ENCODE measurements at places on chromosomes 5 and 9.
A peak's percentile ranks its signal among the peaks of the same experiment; 100 is the strongest.

DNA sequence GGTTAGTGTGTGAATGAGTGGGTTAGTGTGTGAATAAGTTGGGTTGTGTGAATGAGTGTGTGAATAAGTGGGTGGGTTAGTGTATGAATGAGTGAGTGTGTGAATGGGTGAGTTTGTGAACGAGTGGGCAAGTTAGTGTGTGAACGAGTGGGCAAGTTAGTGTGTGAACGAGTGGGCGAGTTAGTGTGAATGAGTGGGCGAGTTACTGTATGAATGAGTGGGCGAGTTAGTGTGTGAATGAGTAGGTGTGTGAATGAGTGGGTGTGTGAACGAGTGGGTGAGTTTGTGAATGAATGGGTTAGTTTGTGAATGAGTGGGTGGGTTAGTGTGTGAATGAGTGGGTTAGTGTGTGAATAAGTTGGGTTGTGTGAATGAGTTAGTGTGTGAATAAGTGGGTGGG lies 34.7 kb downstream of the NKD2 start:
- no peak for DNase-seq

GRCh38 chr9:101739311-101739710 lies 864 bp upstream of the GRIN3A start:
- no peak for DNase-seq

- no peak for DNase-seq
Observed at GRCh38 chr9:110799396-110799795, 130.8 kb downstream of the MUSK start.

DNA sequence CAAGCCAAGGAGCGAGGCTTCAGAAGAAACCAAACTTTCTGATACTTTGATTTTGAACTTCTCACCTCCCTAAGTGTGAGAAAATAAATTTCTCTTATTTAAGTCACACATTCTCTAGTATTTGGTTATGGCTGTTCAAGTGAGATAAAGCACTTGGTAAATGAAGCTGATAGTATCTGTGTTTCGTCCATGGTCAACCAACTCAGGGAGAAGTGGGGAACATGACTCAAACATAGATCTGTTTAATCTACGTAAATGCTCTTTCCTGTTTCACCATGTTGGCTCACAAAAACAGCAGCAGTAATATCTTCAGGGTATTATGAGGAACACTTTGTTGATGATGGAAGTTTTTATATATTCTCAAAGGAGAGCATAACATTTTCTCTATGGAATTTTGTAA lies 2167.2 kb upstream of the C9orf72 start:
- no peak for DNase-seq

- no peak for DNase-seq
Observed at GRCh38 chr5:113331209-113331551, 103.6 kb downstream of the TSSK1B start.

DNA sequence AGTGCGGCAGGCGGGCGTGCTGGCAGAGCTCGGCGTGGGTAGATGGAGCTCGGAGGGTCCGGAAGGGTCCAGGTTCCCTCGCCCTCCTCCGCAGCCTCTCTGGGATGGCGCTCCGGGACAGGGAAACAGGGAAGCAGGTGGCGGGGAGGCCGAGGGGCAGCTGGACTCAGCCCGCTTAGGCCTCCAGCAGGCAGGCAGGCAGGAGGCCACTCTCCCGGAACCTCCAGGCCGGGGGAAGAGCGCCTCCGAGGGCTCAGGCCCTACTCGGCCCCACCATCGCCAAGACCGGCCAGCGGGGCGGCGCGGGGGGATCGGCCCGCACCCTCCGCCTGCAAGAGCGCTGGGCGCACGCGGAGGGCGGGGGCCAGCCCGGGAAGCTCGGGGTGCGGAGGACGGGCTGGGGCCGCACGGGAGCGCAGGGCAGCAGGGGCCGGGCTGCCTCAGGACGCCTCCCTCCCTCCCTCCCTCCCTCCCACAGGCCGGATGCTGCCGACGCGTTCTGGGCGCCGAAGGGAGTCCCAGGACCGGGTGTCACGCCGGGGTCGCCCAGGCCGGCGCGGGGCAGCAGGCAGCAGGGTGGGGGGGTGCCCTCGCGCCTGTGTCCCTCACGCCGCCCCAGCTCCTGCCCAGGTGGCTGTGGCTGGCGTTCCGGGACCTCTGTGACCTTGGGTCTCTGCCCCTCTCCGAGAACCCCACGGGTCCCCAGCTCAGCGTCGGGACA lies 977 bp downstream of the MGAT4B start:
- no peak for DNase-seq

- DNase-seq = peak; percentile 65
Observed at GRCh38 chr5:132064738-132065331, 4.4 kb downstream of the IL3 start.

DNA sequence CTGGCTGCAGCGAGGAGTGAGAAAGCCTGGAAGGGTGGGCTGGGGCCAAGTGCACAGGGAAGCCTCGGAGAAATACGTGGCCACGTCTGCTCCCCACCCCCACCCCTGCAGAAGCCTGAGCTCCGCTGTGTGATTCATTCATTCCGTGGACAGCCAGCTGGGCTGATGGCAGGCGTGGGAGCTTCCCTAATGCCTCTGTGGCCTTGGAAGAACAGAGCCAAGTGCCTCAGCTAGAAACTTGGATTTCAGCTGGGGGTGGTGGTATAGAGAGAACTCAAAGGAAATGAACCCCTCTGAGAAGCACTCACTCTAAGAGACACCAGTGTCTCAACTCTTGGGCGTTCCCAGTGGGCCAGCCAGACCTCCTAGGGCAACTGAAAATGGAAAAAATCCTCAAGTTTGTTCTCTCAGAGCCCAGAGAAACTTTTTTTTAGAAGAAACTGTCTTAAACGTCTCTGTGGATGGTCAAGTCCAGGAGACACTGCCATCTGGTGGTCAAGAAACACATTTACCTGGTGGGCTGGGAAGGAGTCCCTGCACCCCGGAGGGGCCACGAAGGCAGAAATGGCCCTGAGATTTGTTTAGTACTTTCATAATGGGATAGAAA lies 18.0 kb downstream of the ATOX1 start:
- peak; percentile 7 for DNase-seq

- DNase-seq = no peak
Observed at GRCh38 chr9:75612205-75612604, 278.3 kb upstream of the PCSK5 start.

DNA sequence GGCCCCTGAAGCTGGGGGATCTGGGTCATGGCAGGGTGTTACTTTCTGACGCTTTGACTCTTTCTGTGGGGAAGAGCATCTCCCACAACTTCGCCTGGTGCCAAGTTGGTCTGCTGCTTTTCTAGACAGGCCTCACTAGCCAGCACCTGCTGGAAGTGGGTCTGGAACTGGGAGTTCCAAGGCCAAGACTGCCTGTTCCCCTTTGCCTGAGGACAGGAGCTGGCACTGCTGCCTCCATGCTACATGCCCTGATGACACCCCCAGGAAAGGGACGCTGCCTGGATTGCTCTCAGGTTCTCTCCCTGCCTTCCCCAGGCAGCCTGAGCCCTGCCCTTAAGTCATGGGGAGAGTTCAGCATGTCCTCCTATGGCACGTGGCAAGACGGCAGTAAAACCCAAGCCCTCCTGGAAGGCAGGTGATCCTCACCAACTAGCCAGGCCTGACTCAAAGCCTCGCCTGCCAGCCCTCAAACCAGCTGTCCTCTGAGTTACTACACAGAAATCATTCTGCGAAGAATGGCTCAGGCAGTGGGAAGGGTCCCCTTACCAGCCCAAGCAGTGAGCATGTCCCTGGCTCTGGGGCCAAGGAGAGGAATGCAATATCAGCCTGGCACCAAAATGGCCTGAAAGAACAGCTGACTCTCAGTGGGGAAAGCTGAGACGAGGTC lies 35.8 kb downstream of the SEC61B start:
- no peak for DNase-seq

DNA sequence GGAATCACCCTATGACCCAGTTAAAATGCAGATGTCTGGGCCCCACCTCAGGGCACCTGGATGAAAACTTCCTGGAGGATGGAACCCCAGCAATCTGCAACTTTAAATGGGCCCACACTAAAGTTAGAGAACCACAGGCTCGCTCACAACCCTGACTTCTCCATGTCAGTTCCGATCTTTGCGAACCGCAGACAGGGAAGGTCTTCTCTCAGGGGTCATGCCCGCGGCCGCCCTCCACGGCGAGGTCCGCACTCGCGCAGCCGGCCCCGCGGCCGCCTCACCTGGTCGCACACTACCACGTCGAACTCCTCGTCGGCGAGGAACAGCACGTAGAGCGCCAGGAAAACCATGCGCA lies 499 bp downstream of the ALG2 start:
- no peak for DNase-seq

DNA sequence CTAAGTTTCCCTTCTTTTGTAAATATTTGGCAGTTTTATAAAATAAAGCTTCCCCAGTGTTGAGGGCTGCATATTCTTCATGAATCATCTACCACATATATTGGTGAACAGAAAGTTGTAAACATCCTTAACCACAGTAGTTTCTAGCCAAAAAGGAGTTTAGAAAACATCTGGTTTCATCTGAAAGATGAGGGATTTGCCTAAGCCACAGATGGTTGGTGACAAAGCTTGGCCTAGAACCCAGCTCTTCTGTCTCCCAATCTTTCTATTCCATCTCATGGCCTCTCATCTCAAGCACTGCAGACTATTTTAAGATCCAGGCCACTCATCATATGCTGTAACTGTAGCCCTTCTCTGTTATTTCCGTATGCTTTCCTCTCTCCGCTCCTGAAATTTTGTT lies 232.3 kb upstream of the TRPM3 start:
- DNase-seq = no peak

Measured in activated naive CD4-positive, alpha-beta T cell (primary cell).